Nucleus accumbens (tissue), 56 donors: ENCODE measurements at places on chromosomes 4 and X.

DNA sequence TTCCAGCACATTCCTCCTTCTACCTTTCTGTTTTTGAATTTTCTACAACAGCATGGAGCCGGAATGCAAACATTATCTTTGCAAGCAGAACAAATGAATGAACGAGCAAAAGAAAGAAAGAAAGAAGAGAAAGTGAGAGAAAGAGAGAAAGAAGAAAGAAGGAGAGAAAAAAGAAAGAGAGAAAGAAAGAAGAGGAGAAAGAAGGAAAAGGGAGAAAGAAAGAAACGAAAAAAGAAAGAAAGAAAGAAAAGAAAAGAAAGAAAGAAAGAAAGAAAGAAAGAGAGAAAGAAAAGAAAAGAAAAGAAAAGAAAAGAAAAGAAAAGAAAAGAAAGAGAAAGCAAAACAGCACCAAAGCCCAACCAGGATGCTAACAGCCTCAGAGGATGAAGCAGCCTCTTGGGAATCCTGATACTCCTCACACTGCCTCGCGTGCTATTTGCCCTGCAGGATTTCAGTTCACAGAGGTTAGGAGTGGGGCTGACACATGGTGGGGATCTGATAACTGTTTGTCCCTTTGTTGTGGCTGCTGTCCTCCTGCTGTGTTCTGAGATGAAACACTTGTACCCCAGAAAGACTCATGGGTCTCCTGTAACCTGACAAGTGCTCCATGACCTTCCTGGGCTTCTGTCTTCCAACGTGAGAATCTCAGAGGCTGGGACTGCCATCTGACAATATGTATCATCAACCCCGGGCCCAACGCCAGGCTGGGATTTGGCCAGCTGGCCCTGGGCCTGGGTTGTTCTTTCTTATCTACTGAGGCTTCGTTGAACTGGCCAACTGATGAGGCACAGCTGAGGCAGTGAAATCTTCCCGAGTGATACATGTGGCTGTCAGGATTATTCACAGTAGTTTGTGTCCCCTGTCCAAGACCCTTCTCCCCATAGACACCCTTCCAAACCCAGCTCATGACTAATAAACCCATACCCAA lies 61.0 kb downstream of the SEPSECS start:
- no peak for DNase-seq

GRCh38 chr4:8740666-8741395 lies 130.8 kb downstream of the HMX1 start:
- DNase-seq: no peak

GRCh38 chr4:78058591-78059523 lies 1.7 kb downstream of the FRAS1 start:
- no peak for DNase-seq

- no peak for DNase-seq
Observed at GRCh38 chrX:68376373-68376772, 56.9 kb downstream of the OPHN1 start.

GRCh38 chr4:7384003-7384928 lies 50.5 kb downstream of the PSAPL1 start:
- DNase-seq: no peak
